NCI-H2029 (cell line): ENCODE measurements at places on chromosomes 11 and 22.

GRCh38 chr22:28582806-28583205 lies 96.8 kb downstream of the TTC28 start:
- DNase-seq = no peak

GRCh38 chr22:25760848-25761595 lies 19.0 kb downstream of the MYO18B start:
- DNase-seq = no peak

DNA sequence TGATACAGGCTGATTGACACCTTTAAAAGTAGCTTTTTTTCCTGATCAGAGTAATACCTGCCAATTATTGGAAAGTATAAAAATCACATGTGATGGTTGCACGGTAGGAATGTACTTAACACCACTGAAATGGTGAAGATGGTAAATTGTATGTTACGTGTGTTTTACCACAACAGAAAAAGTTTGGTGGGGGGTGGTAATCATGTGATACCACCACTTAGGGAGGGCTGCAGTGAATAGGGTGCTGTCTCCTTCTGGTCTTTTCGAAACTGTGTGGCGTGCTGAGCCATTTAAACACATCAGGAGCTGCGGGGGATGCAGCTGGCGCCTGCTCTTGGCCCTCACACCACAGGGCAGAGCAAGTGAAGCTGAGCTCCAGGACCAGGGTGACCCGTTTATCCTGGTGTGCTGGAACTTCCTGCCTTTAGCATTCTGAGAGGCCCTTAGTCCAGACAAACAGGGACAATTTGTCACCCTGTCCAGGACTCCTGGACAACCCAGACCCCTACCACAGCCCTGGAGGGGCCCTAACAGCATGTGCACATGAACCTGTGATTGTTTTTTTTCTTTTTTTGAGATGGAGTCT lies 2.6 kb downstream of the SYNGR1 start:
- DNase-seq = no peak

DNA sequence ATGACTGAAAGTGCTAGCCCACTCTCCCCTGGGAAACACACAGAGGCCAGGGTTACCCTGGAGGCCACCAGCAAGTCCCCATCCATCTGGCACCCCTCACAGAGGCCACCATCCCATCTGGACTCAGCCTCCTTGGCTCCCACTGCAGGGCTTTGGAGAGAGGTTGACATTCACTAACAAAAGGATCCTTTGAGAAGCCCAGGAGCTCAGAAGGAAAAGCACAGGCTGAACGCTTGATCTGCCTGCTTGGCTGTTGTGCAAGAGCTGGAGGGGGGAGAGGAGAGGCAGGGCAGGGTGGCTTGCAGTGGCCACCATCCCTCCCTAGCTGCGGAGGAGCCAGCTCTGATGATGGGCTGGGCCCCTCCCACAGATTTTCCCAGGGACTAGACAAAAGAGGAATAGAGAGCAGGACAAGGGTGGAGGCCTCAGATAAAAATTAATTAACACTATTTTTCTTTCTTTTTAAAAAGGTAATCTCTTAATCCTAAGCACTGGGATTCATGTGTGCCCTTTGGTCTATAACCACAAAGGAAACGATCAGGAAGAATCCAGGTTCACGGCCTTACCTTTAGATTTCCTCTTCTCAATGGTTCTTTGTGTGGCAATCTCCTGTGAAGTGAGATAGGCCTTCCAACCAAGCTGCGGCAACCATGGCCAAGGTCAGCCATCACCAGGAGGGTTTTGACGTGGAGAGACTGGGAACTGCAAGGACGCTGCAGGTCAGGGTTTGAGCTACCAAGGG lies 154.7 kb downstream of the BARX2 start:
- DNase-seq = no peak

DNA sequence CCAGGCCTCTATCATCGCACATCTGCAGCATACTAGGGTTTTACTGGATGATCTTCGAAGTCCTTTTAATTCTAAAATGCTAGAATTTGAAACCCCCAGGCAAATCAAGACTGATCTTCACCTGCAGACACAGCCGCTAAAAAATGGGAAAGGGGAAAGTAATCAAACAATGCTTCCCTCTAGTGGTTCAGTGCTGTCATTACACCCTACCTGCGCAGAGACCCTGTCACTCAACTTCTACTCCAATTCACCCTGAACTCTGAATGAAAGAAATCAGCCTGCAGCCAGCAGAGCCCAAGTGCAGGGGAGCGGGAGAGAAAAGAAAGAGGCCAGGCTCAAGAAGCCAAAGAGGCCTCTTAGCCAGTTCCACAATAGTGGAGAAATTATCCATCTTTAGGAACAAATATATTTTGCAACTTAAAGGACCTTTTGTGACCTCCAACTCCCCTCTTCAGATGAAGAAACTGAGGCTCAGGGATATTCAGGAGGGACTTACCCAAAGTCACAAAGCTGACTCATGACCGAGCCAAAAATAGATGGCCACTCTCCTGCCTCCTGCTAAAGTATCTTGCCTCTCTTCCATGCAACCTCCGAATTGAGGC lies 33.0 kb downstream of the SERGEF start:
- DNase-seq = peak; percentile 13

DNA sequence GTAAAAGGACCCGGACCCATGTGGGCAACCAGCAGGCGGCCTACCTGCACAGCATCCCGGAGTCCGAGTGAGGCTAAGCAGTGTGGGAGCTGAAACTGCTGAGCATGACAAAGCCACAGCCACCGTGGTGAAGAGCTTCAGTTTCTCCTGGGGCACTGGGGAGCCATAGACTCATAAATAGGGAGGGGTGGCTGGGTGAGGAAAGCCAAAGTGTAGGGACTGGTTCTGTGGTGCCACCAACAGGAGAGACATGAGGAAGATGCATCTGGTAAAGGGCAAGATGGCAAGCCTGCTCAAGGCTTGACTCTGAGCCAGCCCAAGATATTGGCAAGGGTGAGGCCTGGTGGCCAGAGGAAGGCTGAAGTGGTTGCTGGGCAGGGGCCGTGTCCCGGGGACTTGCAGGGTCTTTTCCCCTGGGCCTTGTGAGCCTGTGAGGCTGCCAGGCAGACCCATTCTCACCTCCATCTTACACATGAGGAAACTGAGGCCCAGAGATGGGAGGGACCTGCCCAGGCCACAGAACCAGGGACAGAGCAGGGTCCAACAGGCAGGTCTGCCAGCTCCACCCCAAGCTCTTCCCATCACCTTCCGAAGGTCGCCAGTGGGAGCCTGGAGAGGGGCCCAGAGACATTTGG lies 30.4 kb downstream of the CYTH4 start:
- DNase-seq = no peak

- DNase-seq = no peak
Observed at GRCh38 chr22:19776433-19777031, 16.0 kb downstream of the TBX1 start.
